ENCODE measurements at places on chromosomes 2 and 18.

- no peak for DNase-seq
Measured at GRCh38 chr18:68176901-68177300, 538.0 kb downstream of the TMX3 start.

DNA sequence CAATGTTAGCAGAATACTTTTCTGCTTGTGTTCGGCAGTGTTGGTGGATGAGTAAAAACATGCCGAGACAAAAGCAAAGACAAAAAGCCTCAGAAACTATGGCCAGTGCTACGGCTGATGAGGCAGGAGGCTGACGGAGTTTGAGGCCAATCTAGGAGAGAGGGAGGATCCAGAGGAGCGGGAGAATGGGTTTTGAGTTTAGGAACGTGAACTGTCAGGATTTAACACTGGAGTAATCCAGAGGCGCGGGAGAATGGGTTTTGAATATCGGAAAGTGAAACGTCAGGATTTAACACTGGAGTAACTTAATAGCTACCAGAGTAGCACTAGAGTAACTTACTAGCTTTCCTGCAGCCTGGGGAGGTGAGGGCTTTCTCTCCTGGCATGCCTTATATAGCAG lies 37.4 kb downstream of the LYPD6B start:
- DNase-seq: no peak

DNA sequence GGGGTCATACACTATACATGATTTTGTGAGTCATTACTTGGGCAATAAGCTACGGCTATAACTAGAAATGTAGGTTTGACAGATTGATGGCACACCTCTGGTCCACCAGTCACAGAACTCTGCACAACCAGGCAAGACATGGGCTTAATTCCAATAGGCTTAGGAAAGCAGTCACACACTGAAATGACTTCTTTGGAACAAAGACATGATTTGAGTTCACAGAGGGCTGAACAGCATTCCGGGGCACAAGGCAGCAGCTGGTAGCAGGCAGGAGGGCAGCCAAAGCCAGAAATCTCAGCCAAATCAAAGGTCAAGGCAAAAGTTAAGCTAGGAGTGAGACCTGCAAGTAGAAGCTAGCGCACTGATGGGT lies 27.4 kb downstream of the FABP1 start:
- DNase-seq: no peak

- no peak for DNase-seq
Measured at GRCh38 chr2:61980758-61981157, 75.3 kb downstream of the COMMD1 start.

DNA sequence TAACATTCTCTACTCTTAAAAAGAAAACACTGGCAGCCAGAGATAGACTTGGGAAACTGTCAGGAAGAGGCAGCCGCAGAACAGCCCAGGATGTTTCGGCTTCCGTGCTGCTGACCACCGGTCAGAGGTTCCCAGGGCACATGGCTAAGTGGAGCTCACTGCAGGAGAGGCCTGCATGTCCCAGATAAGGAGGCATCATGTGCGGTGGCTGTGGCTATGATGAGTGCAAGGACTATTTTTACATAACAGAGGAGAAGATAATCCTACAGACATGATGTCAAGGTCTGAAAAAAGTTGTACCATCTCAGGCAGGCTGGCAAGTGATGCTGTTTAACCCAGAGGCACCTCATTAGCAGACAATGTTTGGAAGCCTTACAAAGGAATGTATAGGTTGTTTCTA lies 252.3 kb downstream of the CYRIA start:
- DNase-seq: no peak

- DNase-seq: no peak
Measured at GRCh38 chr18:41436772-41437171, 518.3 kb upstream of the PIK3C3 start.

DNA sequence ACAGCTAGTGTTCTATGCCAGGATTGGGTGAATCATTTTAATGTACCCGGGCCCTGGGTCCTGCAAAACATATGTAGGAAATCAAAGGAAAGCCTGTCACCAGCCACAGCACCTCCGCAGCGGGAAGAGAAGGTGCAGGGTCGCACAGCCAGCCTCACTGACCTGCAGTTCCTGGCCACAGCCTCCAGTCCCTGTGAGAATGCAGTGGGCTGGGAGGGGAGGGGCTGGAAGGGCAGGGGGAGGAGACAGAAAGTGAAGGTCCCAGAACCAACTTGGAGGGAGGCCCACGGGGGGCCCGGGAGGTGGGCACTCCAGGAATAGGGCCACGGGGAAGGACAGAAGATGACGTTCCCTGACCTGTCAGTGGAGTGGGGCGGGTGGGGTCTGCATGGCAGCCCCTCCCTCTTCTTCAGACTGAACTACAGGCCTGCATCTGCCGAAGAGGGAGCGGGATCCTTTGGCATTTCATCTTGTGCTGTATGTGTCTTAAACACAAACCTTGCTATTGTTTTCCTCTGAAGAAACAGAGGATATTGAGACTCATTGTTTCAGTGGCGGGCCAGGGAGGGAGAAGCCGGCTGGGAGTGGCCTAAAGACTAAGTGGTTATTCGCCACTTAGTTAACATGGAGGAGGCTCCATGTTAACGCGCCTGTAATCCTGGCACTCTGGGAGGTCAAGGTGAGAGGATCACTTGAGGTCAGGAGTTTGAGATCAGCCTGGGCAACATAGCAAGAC lies 7.5 kb downstream of the MAL start:
- no peak for DNase-seq

- no peak for DNase-seq
Measured at GRCh38 chr2:128690431-128690830, 371.8 kb upstream of the HS6ST1 start.

DNA sequence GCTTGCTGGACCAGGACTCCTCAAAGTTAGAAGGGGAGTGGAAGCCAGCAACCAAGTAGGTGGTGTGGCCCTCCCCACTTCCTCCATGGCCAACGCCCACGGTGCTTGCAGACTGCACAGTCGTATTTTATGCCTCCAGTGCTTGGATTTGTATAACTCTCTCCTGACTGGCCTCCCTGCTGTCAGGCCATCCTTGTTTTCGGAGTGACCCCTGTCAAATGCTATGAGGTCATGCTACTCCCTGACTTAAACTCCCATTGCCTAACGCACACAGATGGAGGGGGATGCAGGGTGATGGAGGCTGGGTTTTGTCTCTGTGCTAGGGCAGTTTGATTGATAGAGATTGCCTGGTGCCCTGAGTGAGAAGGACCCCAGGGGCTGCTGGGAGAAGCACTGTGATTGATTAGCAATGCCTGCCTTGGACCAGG lies 36.1 kb downstream of the GLI2 start:
- DNase-seq: no peak

DNA sequence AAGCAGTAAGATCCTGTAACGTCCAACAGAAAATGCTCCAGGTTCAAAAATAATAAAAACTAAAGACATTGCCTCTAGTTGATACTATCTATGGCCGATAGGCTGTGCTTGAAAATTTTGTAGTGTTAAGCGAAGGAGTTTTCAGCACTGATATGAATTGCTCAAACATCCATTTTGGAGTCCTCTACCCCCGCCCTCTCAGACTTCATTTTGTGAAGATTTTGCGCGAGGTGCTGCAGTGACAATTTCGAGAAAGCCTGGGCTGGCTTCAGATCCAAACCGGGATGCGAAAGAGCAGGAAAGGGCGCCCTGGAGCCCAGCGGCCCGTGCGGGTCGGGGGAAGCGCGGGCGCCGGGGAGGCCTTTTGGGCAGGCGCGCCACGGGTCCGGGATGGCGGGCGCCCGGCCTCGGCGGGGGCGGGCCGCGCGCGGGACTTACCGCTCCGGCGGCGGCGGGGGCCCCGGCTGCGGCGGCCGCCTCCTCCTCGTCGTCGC lies 1.8 kb downstream of the SP3 start:
- peak; percentile 77 for DNase-seq

GRCh38 chr18:10473132-10473531 lies 18.7 kb downstream of the APCDD1 start:
- no peak for DNase-seq

- no peak for DNase-seq
Measured at GRCh38 chr2:38505779-38506178, 96.9 kb downstream of the HNRNPLL start.

GRCh38 chr18:56200381-56200911 lies 437.9 kb downstream of the TXNL1 start:
- DNase-seq: no peak

GRCh38 chr2:74148457-74149246 lies 940 bp upstream of the BOLA3 start:
- DNase-seq: no peak

GRCh38 chr18:65227970-65228369 lies 522.8 kb upstream of the CDH7 start:
- no peak for DNase-seq

DNA sequence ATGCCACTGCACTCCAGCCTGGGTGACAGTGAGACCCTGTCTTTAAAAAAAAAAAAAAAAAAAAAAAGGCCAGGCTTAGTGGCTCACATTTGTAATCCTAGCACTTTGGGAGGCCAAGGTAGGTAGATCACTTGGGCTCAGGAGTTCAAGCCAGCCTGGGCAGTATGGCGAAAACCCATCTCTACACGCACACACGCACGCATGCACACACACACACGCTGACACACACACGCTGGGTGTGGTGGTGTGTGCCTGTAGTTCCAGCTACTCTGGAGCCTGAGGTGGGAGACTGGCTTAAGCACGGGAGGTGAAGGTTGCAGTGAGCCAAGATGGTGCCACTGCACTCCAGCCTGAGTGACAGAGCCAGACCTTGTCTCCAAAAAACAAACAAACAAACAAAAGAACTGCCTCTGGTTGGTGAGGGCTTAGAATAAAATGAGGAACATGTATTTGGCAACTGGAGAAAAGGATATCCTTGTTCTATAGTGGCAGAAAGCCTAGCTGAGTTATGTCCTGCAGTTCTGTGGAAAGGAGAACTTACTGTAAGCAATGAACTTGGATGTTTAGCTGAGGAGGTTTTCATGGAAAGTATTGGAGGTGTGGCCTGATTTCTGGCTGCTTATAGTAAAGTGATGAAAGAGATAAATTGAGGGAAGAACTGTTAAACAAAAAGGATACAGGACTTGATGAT lies 34.0 kb downstream of the HAT1 start:
- no peak for DNase-seq

Data from activated CD8-positive, alpha-beta T cell treated with anti-CD3 and anti-CD28 coated beads, Interleukin-2, amount 10 ng/mL, durations not matched to agents 7 days and 5 days (primary cell).